ENCODE measurements at places on chromosomes 2 and 18.

- no peak for DNase-seq
Measured at GRCh38 chr2:134932864-134933526, 14.4 kb downstream of the CCNT2 start.

- DNase-seq: no peak
Measured at GRCh38 chr2:224257156-224257555, 144.8 kb downstream of the FAM124B start.

GRCh38 chr2:186755066-186755465 is 61.2 kb downstream of the FAM171B start:
- no peak for DNase-seq

DNA sequence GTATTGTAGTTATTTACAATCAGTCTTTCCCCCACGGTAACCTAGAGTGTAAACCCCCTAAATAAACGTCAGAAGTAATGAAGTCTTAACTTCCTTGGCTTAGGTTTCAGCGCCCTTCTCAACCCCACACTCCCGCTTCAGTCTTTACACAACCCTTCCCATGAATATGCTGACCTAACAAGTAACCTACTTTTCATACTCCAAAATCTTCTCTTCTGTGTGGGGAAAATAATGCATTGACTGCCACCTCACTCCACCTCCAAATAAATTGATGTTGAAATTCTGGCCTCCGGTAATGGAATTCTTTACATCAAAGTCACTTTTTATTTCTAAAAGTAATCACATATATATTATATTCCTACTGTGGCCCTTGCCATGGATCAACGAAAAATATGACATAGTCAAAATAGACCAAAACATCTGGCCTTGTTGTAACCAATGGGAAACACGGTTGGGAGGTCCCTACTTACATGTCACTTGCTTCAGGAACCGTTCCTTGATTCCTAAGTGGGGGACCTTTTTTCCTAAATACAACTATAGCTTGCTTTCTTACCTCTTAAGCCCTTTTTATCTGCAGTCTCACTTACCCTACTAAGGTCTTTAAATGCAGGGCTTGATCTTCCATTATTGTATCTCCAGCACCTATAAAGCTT is 961 bp downstream of the GEN1 start:
- no peak for DNase-seq

GRCh38 chr2:68417926-68418325 is 49.2 kb downstream of the FBXO48 start:
- DNase-seq: no peak

- no peak for DNase-seq
Measured at GRCh38 chr18:6589923-6590322, 139.6 kb upstream of the ARHGAP28 start.

GRCh38 chr18:55968550-55968949 is 380.6 kb upstream of the TCF4 start:
- DNase-seq: no peak

GRCh38 chr2:111896576-111896975 is 1.8 kb upstream of the MERTK start:
- no peak for DNase-seq

GRCh38 chr2:59025157-59025757 is 784.1 kb upstream of the FANCL start:
- DNase-seq: no peak

DNA sequence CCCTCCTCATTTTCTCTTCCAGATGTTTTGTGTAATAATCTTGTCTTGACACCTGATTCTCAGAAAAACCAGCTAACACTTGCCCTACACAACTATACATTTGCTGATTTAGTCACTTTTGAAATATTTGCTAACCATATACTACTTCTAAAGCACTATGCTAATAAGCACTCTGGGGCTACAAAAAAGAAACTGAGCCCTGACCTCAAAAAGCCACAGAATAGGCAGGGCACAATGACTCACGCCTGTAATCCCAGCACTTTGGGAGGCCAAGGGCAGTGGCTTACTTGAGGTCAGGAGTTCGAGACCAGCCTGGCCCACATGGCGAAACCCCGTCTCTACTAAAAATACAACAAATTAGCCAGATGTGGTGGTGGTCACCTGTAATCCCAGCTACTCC is 266.0 kb downstream of the RAD51AP2 start:
- no peak for DNase-seq

- no peak for DNase-seq
Measured at GRCh38 chr2:99171377-99172140, 9.3 kb downstream of the MITD1 start.

GRCh38 chr2:128412181-128412871 is 93.7 kb upstream of the HS6ST1 start:
- DNase-seq: no peak

Data from stimulated activated CD8-positive, alpha-beta memory T cell treated with anti-CD3 and anti-CD28 coated beads, Interleukin-2, amount 100 ng/mL, for 1 hour (primary cell).